ENCODE measurements at places on chromosomes 7 and 10.

DNA sequence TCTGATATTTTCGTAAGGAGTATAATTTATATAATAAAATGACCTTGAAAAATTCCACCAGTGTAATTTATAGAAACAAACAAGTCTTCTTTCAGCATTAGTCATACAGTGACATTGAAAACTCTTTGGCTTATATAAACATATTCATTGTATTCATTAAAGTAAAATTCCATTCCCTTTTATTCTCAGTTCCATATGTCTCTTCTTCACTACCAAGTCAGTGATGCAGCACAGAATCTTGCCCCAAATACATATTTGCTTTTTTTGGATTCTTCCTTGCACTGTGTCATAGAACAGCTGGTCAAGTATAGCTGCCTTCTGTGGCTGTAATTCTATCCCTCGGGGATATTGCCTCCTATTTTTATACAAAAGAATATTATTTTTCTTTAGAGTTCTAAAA, 884.5 kb upstream of the POT1 start:
- no peak for DNase-seq

DNA sequence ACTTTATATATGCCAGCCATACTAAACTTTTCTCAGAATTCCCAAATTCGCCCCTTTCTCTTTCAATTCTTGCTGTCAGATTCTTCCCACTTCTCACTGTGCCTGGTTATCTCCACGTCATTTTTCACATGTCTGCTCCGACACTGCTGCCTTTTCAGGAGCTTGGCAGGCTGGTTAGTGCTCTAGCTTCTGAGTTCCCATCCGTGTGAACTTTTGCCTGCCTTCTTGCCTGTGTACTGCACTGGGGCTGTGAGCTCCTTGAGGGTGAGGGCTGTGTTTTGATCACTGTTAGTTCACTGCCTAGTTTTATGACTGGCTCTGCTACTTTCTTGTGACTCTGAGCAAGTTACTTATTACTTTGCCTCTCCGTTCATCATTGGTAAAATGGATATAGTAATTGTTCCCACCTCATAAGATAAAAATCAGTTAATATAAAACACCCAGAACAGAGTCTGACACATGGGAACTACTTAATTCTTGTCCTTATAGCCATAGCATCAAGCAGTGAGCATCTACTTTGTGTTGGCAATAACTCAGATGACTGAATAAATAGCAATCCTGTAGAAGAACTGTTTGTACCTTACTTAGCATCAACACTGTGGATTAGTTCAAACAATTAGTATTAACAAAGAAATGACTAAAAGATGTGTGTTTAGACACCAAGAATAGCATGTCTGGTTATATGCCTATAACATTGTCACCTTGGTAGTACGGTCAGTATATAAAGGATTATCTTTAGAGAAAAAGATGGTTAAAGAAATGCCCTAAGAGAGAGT, 5.5 kb downstream of the GSTO1 start:
- DNase-seq = no peak

- no peak for DNase-seq
These were observed 9.1 kb downstream of the DDX56 start for GRCh38 chr7:44564606-44565005.

DNA sequence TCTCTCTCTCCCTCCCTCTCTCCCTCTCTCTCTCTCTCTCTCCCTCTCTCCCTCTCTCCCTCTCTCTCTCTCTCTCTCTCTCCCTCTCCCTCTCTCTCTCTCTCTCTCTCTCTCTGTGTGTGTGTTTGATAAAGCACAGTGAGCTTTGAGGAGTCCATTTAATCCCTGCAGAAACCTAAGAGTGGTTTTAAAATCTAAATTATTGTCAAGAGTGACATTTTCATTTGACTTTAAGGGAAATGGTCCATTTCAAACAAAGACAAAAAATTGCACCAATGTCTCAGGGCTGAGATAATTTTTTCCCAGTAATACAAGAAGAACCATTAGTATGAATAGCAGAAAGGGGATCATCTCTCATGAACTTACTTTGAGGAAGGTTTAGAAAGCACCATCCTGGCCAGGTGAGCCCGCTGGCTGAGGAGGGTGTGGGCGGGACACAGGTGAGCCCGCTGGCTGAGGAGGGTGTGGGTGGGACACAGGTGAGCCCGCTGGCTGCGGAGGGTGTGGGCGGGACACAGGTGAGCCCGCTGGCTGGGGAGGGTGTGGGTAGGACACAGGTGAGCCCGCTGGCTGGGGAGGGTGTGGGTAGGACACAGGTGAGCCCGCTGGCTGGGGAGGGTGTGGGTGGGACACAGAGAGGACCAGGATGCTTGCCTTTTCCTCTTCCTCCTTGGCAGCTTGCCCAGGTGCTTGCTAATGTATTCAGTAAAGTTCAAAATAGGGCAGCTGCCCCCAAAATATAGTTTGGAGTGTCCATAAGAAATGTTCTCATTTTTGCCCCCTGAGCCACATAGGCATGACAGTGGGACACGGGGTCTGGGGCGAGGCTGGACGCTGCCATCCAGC, 125.0 kb downstream of the DNAJB6 start:
- DNase-seq = peak; percentile 41

GRCh38 chr7:18540396-18540795, 44.8 kb downstream of the HDAC9 start:
- DNase-seq = no peak
